GDM1 (cell line): ENCODE measurements at places on chromosomes 7 and 10.

GRCh38 chr10:17237915-17238444 lies 9.9 kb downstream of the VIM start:
- DNase-seq: no peak

GRCh38 chr10:61125560-61126170 lies 181.7 kb upstream of the RHOBTB1 start:
- DNase-seq: no peak

DNA sequence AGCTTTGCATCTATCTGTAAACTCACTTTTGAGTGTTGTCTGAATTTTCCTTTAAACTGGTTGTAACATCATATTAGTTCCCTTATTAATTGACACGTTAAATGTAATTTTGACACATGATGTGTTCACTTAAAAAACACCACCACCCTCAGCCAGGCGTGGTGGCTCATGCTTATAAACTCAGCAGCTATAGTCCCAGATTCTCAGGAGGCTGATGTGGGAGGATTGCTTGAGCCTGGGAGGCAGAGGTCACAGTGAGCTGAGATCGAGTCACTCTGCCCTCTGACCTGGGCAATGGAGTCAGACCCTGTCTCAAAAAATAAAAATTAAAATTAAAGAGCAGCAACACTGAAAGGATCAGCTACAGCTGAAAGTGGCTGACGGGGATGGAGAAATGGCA lies 60.0 kb upstream of the CYTH3 start:
- DNase-seq: no peak

DNA sequence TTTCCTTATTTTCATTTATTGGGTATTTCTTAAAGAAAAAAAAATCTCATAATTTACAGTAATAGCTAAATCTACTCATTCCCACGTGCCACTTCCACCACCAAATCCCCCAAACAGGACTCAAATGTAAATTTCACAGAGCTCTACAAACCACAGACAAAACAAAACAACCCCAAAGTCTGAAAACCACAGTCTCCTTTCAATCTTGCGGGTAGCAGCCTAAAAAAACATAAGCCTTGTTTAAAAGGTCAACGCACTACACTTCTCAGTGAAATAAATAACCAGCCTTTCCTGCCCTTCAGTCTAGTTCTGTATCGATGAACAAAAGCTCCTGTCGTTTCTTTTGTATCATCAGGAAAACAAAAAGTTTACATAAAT lies 121.8 kb upstream of the AFAP1L2 start:
- DNase-seq: no peak

GRCh38 chr10:119090968-119091367 lies 10.4 kb upstream of the EIF3A start:
- no peak for DNase-seq

DNA sequence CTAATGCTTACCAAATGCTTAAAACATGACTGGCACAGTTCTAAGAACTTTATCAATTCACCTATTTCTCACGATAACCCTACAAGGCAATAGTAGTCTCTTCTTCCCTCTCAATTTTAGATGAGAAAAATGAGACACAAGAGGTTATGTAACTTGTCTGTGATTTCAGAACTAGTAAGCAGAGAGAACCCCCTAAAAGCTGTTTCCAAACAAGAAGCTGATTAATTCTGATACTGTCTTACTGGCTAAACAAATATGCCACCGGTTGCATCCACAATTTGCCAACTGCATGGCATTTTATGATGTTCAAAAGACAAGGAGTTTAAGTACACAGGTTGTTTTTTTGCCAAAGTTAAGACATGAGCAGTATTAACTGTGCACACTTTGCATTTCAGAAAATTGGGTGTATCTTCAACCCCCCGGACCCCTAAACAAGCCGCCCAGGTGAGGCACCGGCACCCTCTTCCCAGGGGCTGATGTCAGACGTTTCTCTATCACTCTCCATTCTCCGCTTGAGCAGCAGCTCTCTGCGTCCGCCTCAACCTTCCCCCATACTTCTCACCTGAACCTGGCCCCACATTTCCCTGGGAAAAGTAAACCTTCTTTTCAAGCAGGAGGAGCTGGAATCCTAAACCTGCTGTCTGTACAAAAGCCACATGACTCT lies 21.7 kb downstream of the RSU1 start:
- DNase-seq: no peak

- no peak for DNase-seq
These were observed 371.8 kb downstream of the MDFIC start for GRCh38 chr7:115293628-115294240.

DNA sequence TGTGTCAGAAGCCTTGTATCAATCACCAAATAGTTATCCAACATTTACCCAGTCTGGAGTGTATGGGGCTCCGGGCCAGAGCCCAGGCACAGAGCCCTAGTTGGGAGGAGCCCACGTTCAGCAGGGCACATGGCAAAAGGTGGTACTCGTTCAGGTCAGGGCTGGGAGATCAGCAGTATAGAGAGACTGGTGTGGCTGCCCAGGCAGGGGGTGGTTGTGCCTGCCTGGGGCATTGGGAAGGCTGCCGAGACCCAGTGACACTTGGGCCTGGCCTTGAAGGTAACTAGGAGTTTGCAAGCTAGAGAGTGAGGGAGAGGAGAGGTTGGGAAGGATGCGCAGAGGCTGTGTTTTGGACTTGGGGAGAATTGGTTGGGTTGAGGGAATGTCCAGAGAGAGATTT lies 48.9 kb upstream of the IGFBP3 start:
- no peak for DNase-seq

GRCh38 chr10:128802062-128802461 lies 665.0 kb upstream of the MGMT start:
- DNase-seq: no peak

DNA sequence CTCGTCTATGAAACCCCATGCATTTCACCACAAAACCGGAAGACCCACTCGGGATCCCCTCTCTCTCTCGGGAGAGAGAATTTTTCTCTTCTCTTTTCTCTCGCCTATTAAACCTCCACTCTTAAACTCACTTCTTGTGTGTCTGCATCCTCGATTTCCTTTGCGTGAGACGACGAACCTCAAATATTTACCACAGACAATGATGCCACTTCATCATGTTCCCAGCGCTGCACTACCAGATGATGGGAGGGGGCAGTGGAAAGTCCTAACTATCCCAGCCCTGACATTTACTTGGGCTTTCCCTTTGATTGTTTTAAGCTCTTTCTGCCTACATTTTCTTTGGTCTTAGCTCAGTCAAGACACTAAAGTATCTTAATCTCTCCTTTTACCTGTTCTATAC lies 906.7 kb downstream of the GRID1 start:
- DNase-seq: no peak

- no peak for DNase-seq
These were observed 13.5 kb downstream of the PTPN12 start for GRCh38 chr7:77550586-77550985.
